ENCODE measurements at places on chromosomes 12 and 14.

DNA sequence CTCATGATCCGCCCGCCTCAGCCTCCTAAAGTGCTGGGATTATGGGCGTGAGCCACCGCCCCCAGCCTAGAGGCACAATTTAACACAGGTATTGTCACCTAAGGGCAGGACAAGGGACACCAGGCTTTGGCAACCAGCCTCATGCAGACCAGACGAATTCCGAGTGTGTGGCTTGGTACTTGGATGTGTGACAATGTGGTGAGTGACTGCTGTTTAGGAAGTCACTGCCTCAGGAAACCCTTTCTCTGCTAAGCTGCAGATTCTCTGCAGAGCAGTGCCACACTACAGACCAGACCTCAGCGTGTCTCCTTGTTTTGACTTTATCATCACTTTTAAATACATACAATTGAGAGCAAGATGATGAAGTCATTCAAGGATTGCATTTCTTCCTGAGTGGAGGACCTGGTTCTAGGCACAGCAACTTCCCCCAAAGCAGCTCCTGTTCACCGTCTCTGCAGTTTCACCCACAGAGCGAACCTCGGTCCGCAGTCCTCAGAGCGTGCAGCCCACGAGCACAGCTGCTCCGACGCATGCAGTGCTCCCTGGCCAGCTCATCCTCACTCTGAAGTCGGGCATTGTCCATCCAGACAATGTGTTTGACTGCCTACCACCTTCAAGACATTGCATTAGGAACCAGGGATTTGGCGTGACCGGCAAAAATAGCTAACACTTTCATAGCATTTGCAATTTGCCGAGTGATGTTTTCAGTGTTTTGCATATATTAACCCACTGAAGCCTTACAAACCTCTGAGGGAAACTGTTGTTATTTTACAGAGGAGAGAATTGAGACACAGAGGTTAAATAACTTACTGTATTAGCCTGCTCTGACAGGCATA lies 235.2 kb downstream of the CHST11 start:
- DNase-seq, result no peak

DNA sequence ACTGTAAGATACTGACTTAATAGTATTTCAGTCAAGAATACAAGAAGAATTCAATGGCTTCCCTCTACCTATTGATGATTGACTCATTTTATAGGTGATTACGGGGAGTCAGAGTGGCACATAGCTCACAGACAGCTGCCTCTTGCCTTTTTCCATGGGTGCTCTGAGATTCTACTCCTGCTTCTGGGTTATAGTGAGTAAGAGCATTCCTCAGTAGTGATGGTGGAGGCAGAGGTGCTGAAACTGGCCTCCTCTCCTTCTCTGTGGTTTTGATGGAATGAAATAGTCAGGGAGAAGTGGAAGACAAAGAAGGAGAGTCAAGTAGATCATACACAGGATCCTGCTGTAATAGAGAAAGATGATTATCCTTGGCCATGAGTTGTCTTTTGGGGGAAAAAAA lies 438.2 kb upstream of the FAR2 start:
- DNase-seq, result no peak

- DNase-seq, result no peak
Measured at GRCh38 chr12:7994731-7995205, 37.7 kb upstream of the FOXJ2 start.

- peak; percentile 23 for DNase-seq
Measured at GRCh38 chr12:8078398-8078797, 3.7 kb upstream of the NECAP1 start.

DNA sequence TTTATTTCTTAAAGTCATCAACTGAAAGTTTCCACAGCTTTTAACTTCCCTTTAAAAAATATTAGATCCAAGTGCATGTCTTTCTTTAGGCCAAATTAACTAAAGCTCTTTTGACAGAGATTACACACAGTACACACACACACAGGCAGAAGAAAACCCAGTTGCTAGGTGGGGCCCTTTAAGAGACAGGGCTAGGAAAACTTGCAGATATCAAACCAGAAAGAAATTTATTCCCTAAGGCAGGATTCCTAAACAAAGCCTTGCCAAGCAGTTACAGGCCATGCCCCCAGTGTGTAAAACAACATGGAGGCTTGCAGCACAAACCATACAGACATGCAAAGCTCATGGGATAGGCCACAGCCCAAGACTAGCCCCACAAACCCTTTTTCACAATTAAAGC lies 123.4 kb downstream of the FSCB start:
- no peak for DNase-seq

GRCh38 chr14:45290547-45290946 lies 37.5 kb upstream of the MIS18BP1 start:
- DNase-seq, result no peak

GRCh38 chr12:19110221-19110940 lies 19.2 kb upstream of the PLEKHA5 start:
- no peak for DNase-seq

DNA sequence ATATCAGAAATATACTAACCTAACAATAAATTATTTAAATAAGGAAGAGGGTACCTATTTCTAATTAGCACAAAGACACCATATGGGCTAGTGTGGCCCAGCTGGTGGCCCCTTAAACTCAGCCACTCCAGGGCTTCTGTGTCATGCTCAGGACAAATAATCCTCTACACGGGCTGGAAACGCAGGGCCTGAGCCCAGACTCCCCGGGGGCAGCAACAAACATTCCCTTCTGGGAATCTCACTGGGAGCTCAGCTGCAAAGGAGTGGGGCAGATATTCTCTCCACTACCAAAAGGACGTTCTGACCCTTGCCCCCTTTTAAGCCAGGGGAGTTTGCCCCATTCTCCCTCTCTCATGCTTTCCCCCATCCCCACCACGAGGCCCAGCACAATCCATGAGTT lies 43.7 kb upstream of the ELK3 start:
- DNase-seq, result no peak

DNA sequence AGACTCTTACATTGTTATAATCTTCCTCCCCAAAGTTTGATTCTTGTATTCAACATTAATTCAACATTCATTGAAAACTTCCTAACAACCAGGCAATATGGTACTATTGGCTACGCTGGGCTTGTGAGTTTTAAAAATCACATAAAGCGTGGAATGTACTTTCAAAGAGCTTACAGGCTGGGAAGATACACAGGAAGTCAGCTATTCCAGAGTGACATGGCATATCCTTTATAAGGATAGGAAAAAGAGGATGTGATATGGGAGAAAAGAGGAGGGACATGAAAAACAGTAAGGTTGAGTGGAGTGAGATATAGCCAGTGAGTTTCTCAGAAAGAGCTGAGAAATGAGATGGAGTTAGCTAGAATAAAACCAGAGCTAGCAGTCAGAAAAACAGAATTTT lies 103.6 kb upstream of the ATF7IP start:
- no peak for DNase-seq

- DNase-seq, result no peak
Measured at GRCh38 chr12:6955108-6956020, 4.2 kb downstream of the PTPN6 start.

DNA sequence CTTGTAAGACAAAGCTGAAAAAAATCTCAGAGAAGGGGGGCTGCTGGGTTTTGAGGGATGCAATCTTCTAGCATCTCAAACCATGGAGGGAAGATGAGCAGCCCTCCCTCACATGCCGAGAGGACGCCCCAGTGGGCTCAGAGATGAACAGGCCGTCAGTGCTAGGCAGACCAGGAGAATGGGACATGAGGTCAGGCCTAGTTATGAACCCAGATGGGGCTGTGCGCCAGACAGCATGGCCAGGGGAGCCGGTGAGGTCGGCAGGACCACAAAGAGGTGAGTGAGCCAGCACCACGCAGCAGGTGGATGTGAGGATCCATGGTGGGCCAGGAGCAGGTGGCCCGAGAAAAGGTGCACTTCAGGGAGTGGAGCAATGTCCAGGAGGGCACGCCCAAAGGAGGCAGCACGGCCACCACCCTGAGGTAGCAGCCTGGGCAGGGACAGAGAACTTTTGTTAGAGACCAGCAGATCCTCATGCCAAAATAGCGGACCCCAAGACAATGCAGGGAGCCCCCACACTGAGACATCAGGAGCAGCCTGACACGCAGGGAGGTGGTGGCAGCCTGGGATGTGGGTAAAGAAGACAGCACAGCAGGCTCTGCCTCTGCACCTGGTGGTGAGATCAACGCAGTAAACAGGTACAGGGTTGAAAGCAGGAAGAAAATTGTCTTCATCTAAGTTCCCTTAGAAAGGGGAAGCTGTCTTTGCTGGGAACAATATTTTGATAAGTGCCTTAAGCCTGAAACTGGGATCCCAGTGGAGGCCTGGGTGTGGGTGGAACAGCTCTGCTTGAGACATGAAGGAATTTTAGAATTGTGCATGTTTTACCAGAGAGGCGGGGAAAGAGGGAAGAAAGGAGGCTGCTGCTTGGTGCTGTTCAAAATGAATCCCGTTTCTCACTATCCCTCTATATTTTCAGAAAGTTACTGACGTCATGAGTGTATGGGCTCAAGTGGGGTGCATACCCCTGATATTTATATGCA lies 17.8 kb upstream of the MCRS1 start:
- DNase-seq, result no peak

GRCh38 chr12:6167327-6168280 lies 32.6 kb upstream of the CD9 start:
- DNase-seq, result no peak

DNA sequence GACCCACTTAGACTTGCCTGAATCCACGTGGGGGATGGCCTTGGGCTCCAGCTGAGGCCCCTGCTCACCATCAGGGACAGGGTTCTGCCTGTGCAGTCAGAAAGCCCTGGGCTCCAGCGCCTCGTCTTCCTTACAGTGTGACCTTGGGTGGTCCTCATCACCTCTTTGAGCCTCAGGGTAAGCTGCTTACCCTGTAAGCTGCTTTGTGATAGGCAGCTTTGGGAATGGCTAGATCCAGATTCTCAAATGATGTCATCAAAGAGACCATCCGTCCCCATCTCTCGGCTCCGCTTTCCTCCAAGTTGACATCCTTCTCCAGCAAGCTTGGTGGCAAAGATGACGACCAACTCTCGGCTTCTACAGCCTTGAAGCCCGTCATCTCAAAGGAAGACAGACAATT lies 127.0 kb downstream of the ADCK1 start:
- DNase-seq, result no peak

DNA sequence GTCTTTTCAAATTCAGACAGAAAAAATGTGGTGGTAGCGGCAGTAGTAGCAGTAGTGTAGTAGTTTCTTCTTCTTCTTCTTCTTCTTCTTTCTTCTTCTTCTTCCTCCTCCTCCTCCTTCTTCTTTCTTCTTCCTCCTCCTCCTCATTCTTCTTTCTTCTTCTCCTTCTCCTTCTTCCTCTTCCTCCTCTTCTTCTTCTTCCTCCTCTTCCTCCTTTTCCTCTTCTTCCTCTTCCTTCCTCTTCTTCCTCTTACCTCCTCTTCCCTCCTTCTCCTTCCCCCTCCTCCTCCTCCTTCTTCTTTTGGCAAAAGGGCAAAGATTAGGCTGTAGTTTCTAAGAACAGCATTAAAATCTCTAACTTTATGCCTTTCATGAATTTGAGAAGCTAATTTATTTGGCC lies 59.6 kb upstream of the INSM2 start:
- no peak for DNase-seq

DNA sequence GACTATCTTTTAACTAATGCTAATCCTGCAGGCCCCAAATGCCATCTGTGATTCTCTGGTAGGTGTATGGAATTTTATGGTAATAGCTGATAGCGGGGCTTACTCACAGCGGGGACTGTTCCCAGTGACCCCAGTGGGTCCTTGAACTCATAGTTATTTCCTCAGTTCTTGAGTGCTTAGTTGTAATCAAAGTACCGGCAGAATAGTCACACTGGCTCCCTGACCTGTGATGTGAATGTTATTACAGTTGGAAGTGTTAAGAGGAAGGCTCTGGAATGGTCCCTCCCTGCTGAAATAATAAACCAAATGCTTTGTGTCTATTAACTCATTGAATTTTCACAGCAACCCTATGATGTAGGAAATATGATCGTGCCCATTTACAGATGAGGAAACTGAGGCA lies 78.3 kb downstream of the NDUFA12 start:
- no peak for DNase-seq

DNA sequence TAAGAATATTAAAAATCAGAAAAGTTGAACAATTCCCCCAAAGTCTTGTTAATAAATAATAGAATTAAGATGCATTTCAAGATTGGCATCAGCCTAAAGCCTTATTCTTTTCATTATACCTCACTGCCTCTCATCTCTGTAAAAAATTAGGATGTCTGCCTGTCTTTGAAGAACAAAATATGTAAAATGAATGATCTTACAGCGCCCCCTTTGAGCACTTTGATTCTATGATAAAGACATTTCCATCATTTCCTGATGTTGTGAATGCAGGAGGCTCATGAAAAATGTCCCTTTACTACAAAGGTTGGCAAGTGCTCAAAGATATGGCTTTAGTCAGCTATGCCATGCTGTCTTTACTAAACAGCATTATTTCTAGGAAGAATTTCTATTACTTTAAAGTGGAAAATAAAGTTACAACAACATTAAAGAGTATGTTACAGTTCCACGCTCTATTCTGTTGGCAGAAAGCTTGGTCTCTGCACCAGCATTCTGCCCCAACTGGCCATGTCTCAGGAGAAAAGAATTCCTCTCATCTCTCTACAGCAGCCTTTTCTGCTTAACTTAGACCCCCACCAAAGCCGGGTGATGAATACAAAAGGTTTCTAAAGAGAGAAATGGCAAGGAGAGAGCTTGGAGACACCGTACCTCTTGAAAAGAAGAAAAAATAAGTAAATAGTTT lies 95.1 kb downstream of the LLPH start:
- no peak for DNase-seq

DNA sequence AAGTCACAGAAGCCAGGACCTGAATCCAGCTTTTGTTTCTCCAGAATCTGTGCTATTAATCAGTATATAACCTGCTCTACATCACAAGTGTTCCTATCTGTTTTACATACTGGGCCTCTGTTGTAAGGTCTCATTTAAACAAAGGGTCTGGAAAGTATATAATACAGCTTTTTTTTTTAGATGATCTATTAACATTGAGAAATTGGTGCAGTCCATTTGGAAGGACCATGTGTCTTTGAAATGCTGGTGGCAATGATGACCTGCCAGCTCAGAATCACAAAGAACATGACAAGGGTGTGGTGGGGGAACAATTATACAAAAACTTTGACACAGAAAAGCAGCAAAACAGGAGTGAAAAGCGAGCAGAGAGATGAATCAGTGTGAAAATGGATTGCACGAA lies 164.6 kb downstream of the PPM1H start:
- DNase-seq, result no peak

GRCh38 chr12:124979568-124979967 lies 9.4 kb downstream of the DHX37 start:
- no peak for DNase-seq

DNA sequence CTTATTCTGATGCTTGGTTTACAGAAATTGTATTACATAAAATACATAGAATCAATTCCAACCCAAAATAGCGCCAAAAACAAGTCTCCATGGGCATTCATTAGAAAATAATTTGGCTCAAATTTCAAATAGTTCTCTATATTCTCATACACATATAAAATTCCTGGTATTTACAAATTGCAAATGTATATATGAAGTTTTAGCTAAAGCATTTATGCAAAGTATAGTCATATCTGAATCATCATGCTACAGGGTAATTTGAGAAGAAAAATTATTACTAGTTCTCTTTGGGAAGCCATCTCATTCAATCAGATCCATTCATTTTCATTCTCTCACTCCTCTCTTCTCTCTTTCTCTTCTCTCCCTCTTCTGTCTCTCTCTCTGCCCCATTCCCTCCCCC lies 257.8 kb downstream of the DPF3 start:
- DNase-seq, result no peak
